ENCODE measurements at places on chromosomes 12 and 14.

- DNase-seq = no peak
Observed at GRCh38 chr12:53659571-53659981, 16.3 kb downstream of the ATP5MC2 start.

GRCh38 chr14:69357544-69358200 is 40.4 kb downstream of the ERH start:
- DNase-seq = no peak

GRCh38 chr14:62064751-62065323 is 302.6 kb downstream of the SNAPC1 start:
- DNase-seq = no peak

GRCh38 chr12:47147739-47148138 is 68.0 kb upstream of the AMIGO2 start:
- DNase-seq = no peak

- DNase-seq = no peak
Observed at GRCh38 chr12:3105690-3106479, 28.7 kb downstream of the TSPAN9 start.

DNA sequence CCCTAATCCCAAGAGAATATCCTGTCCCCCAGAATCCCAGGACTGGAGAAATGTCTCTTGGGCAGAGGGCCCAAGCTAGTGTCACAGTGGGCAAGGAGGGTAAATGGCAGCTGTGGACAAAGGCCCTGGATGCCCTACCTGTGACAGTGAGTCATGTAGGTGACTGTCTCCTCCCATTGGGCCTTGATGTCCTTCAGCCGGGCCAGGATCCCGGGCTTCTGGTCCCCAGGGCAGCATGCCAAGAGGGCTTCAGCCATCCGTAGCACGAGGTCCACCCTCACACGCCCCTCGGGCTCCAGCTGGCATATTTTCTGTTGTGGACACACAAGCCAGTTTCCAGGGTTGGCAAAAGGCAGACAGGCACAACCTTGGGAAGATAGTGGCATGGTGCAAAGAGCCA is 48.8 kb downstream of the SYNE3 start:
- DNase-seq = no peak

GRCh38 chr12:64652346-64652745 is 42.1 kb downstream of the RASSF3 start:
- no peak for DNase-seq

- DNase-seq = peak; percentile 49
Observed at GRCh38 chr14:104795781-104796686, 486 bp upstream of the AKT1 start.

DNA sequence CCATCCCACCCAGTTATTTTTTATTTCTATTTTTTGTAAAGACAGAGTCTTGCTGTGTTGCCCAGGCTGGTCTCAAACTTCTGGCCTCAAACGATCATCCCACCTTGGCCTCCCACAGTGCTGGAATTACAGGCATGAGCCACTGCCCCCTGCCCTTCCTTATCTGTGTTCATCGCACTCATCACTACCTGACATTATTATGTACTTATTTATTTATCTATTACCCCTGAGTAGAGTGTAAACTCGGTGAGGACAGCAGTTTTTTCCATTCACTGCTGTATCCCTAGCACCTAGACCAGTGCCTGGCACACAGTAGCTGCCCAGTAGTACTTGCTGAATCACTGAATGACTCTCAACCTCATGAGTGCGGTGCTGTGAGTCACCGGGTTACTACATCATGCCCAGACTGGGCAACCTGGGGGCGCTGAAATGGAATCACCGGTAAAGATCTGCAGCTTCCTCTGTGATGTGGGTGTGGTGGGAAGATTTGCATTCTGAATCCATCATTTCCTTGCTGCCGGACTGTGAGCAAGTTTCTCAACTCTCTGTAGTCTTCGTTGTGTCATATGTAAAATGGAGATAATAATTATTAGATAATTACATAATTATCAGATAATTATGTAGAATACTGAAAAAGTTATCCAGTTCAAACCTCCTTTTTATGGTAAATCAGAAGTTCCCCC is 81.9 kb upstream of the USP44 start:
- no peak for DNase-seq

- peak; percentile 19 for DNase-seq
Observed at GRCh38 chr12:48824112-48824511, 5.8 kb downstream of the CACNB3 start.

DNA sequence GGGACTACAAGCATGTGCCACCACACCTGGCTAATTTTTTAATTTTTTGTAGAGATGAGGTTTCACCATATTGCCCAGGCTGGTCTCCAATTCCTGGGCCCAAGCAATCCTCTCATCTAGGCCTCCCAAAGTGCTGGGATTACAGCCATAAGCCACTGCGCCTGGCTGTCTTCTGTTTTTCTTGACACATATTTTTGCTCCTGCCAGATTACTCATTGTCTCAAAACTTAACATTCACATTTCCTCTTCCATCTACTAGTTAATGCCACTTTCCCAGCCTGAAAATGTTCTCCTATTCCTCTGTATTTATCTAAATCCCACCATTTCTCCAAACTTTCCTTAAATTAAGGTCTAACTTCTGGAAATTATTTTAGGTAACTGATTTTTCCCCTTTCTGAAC is 36.2 kb upstream of the KCNH3 start:
- no peak for DNase-seq

DNA sequence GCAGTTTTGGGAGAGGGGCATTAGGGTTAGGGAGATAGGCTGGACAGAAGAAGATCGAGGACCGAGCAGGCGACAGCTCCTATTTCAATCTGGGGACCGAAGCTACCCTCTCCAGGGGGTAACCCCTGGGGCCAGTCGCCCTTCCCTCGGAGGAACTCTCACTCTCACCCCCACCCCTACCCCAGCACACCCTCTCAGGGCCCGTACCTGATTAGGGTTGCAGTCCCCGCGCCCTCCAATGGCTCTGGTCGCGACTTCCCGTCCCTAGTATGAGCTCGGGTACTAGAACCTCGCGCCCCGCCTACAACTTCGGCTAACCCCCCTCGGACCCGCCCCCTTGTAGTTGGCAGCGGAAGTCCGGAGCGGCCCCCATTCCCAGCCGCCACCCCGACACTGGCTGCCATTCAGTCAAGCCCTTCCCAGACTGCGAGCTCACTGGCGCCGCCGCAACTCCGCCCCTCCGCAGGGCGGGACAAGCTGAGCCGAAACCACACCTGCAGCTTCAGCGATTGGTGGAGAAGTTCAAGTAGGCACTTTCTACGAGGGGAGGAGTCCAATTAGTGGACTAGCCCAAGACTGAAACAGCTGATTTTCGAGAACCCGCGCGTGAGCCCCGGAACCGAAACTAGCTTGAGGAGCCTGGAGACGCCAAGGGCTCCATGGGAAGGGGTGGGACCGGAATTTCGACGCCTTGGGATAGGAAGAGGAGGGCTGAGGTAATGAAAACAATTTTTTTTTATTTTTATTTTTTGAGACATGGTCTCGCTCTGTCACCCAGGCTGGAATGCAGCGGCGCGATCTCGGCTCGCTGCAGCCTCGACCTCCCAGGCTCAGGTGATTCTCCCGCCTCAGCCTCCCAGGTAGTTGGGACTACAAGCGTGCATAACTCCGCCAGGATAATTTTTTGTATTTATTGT is at the start of gene STAT2:
Gene STAT2 (minus strand): TSS at position 257 of the 917 bp plus-strand sequence. CDS start 3,536 bp downstream, outside the sequence.
- DNase-seq = peak; percentile 99

DNA sequence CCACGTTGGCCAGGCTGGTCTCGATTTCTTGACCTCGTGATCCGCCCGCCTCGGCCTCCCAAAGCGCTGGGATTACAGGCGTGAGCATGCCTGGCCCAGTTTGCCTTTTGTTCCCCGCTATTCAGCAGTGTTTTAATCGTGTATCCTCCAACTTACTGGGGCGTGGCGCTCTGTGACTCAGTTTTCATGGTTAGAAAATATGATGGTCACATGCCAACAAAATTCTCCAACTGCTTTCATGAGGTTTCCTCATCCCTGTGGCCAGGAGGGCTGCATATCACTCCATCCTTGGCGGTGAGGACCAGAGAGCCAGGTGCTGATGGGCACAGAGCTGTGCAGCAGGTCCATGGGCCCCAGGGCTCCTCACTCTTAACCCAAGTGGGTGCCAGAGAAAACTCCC is 33.0 kb upstream of the PRMT8 start:
- DNase-seq = no peak

- no peak for DNase-seq
Observed at GRCh38 chr14:74348735-74349463, 628 bp downstream of the VRTN start.

- DNase-seq = no peak
Observed at GRCh38 chr12:112539221-112539620, 120.5 kb downstream of the PTPN11 start.

DNA sequence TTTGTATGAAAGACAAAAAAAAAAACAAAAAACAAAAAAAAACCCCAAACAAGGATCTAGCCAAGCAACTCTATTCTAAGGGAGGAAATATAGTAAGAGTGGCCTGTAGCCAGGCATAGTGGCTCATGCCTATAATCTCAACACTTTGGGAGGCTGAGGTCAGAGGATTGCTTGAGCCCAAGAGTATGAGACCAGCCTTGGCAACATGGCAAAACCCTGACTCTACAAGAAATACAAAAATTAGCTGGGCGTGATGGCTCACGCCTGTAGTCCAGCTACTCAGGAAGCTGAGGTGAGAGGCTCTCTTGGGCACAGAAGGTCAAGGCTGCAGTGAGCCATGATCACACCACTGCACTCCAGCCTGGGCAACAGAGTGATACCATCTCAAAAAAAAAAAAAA is 47.9 kb downstream of the TMEM117 start:
- DNase-seq = no peak

All from stimulated activated naive CD4-positive, alpha-beta T cell treated with Interleukin-2 at 50 U/mL for 16 hours (primary cell).